Central memory CD4-positive, alpha-beta T cell (primary cell): ENCODE measurements at places on chromosomes 7 and 10.

- DNase-seq = no peak
Measured at GRCh38 chr10:129863201-129863663, 100.8 kb downstream of the EBF3 start.

- DNase-seq = no peak
Measured at GRCh38 chr7:92802406-92802805, 34.0 kb downstream of the CDK6 start.

- DNase-seq = no peak
Measured at GRCh38 chr7:45384499-45384898, 189.7 kb upstream of the ADCY1 start.

DNA sequence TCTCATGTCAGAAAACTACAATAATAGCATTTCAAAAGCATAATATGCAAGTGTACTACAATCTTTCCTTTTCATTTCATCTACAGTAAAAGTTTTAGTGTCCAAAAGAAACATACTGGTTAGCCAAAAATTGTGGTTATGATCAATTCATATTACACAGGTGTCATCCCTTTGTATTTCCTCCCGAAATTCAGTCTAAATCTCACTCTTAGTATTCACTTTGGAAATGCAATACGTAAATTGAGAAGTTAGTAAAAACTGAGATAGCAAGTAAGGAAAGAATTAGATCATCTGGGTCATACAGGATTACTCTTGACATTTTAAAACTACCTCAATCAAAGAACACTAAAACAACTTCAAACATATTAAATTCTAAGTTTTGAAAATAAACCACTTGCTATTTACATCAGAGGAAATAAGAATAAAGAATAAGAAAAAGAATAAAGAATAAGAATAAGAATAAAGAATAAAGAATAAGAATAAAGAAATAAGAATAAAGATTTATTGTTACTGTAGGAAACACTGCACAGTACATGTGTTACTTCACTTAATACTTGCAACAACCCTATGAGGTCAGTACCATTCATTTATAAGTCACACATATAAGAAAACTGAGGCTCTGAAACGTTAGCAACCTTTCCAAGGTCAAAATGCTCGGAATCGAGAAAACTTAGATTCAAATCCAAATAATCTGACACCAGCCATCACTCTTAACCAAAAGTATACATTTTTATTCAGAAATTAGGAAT is 10.5 kb downstream of the SNX13 start:
- no peak for DNase-seq
